H9 (cell line): ENCODE measurements at places on chromosomes 11 and 22.

DNA sequence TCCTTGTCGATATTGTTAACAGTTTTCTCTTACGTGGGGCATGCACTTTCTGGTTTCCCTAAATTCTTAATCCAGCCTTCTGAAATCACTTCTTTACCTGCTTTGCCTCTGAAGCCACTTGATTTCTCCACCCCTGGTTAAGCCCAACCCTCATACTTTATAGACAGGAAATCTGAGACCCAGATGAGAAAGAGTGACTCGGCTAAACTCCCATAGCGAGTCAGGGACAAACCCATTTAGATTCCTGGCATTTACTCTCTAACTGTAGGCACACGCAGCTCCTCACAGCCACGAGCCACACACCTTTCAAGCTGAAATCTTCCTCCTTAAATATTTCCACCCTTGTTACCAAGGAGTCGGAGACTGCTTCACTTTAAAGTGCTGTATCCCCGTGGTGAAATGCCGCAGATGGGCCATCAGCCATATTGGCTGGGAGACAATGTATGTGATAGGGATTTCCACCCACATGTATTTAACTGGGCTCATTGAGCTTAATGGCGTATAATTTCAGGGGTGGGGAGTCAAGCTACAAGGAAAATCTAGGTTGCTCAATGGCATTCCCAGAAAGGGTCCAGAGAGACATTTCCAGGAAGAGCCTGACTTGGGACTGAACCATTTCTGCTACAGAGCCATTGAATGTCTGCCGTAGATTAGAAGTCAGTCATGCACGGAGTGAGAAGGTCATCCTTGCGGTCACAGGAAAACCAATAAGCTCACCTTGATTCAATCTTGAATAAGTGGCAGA, 49.9 kb upstream of the GRK3 start:
- no peak for DNase-seq

DNA sequence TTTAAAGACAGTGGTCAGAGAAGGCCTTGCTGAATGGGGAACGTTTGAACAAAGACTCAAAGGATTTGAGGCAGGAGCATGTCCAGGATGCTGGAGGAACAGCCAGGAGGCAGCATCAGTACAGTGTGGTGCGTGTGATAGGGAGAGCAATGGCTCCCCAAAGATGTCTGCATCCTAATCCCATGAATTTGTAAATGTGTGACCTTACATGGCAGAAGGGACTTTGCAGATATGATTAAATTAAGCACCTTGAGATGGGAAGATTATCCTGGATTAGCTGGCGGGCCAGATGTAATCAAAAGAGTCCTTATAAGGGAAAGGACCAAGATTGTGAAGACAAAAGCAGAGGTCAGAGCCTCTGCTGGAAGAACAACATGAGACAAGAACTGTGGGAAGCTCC, 24.6 kb upstream of the FAT3 start:
- no peak for DNase-seq

DNA sequence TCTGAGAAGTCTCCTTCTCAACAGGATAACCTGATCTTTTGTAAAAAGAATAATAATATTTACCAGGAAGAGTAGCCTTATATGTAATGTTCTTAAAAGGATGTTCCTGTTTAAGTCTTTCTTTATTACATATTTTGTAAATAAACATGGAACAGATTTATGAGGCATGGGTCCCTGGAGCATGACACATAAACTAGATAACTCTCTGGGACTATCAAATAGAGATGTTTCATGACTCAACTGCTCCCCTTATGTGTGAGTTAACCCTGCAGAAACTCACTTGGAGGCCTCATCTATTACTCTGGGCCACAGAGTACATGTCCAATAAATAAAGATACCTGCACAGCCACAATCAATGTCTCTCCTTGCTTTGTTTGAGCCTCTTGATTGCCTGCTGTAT, 64.6 kb downstream of the GDPD4 start:
- DNase-seq, result no peak

- DNase-seq, result no peak
These were observed 4.1 kb upstream of the B4GALNT4 start for GRCh38 chr11:364991-365725.

GRCh38 chr11:16867097-16867496, 128.7 kb downstream of the C11orf58 start:
- no peak for DNase-seq

DNA sequence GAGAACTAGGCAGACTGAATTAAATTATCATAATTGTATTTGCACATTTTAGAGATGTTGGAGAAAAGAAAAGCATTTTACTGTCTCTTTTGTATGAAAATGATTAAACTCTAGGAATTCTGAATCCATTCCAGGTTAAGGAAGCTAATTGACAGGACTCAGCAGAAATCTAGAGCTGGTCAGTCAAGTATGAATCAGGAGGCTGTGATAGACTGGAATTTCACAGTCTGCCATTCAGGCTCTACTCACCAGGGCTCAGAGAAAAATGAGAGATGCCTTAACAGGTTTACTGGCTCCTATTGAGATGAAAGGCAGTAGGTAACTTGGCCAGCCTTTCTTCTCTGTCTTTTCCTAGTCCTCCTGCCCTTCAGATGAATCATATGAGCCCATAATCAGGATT, 693.9 kb upstream of the CHORDC1 start:
- no peak for DNase-seq

DNA sequence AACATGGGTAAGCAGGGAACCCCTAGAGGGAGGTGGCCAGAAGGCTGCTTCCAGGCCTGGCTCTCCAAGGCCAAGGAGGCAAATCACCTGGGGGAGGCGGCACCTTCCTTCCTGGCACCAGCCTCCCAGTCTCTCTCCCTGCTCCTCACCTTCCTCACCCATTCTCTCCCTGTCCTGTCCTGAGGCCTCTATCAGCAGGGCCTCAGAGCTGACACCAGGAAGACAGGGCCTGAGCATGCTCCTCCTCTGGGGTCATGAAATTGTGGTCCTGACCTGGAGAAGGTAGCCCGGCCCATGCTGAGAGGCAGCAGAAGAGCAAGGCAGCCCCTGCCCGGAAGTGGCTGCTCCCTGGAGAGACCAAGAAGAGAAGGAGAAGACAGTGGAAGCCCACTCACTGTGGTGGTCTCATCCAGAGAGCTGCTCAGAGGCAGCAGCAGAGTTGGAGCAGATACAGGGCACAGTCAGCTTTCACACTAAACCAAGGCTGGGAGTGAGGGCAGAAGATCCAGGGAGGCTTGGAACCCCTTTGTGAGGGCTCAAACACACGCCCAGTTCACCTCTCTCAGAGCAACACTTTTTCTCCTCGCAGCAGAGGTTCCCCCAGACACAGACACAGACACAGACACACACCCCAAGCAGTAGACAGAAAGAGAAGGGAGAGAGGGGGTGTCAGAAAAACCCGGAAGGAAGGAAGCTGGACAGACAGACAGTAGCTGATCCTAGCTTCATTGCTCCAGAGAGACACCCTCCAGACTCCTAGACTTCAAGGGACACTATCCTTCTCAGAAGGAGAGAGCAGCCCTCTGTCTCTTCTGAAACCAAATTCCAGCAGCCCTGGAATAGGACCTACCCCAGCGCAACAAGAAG, 1.8 kb downstream of the BCL9L start:
- no peak for DNase-seq

GRCh38 chr11:80779905-80780605, 1339.2 kb upstream of the TENM4 start:
- DNase-seq, result no peak

- no peak for DNase-seq
These were observed 99.3 kb upstream of the FSHB start for GRCh38 chr11:30131535-30131934.

- peak; percentile 68 for DNase-seq
These were observed 203.7 kb downstream of the NELL1 start for GRCh38 chr11:20873054-20873453.
